Activated CD8-positive, alpha-beta memory T cell treated with anti-CD3 and anti-CD28 coated beads for 1 hour (primary cell): ENCODE measurements at places on chromosomes 12 and 14.

DNA sequence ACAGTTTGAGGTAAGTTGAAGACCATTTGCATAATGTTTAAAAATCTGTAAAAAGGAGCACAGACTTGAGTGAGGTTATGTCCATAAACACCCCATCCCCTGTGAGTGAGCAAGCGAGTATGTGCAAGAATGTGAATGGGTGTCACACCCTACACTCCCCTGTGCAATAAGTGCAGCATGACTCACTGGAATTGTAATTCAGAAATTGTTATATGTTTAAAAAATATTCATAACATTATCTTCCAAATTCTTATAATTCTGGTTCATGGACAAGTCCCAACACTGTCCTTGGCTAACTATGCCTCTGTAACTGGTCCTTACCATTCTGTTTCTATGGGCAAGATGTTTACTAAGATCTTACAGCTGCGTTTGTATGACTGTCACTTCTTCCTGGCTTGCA lies 207.8 kb upstream of the FAR2 start:
- no peak for DNase-seq

GRCh38 chr12:106140223-106140986 lies 1.7 kb upstream of the NUAK1 start:
- DNase-seq, result no peak

- DNase-seq, result no peak
Observed at GRCh38 chr14:26204366-26204727, 393.5 kb downstream of the NOVA1 start.

GRCh38 chr12:52848661-52849255 lies at the start of gene KRT78:
Gene KRT78, minus strand, starts transcription at chr12:52848994. Its CDS starts 64 bp downstream, at chr12:52848930.
- DNase-seq, result no peak

DNA sequence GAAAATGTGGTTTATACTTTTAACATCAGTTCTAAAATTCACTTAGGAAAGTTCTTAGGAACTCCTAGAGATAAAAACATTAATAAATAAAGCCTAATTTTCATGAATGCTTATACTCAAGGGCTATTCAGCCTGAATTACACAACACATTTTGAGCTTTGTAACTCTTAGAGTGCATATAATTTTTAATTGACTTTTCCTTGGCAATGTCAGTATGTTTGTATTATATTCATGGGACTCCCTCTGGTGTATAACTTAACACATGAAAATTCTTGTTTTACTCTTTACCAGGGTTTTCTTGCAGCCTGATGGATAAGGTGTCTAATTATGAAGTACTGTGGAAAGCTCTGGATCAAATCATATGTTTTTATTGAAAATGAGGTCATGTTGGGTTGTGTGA lies 150.6 kb upstream of the HMGA2 start:
- DNase-seq, result no peak

DNA sequence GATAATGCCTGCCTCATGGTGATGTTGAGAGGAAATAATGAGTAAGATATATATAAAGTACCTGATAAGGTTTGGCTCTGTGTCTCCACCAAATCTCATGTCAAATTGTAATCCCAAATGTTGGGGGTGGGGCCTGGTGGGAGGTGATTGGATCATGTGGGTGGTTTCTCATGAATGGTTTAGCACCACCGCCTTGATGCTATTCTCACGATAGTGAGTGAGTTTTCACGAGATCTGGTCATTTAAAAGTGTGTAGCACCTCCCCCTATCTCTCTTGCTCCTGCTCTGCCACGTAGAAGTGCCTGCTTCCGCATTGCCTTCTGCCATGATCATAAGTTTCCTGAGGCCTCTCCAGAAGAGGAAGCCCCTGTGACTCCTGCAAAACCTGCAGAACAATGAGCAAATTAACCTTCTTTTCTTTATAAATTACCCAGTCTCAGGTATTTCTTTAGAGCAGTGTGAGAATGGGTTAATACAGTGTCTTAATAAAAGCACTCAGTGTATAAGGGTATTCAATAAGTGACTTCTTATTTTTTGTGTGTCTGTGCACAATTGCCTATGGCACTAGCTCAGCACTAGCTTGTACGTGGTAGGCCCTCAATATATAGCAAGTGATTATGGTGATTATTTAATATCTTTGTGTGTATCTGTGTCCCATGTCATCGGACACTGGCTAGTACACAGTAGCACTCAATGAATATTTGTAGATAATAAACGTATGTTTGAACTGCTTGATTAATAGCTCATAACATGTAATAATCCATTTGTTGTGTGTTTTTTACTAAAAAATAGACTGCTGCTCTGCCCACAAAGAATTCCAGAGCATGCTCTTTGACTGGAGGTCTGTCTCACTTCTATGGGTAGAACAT lies 138.1 kb upstream of the LMNTD1 start:
- DNase-seq, result no peak

- no peak for DNase-seq
Observed at GRCh38 chr14:68043752-68044151, 224.2 kb downstream of the RAD51B start.

- DNase-seq, result no peak
Observed at GRCh38 chr12:109910969-109911348, 10.9 kb downstream of the TCHP start.

GRCh38 chr12:17971850-17972249 lies 118.1 kb downstream of the RERGL start:
- DNase-seq, result no peak

- no peak for DNase-seq
Observed at GRCh38 chr14:71682337-71682736, 249.9 kb upstream of the RGS6 start.
